AG04450 (cell line): ENCODE measurements at places on chromosomes 16 and 17.

GRCh38 chr17:59505610-59506276 is 59.7 kb upstream of the DHX40 start:
- no peak for DNase-seq

- DNase-seq: no peak
These were observed 9.2 kb downstream of the RGS11 start for GRCh38 chr16:266258-267164.

GRCh38 chr16:76583466-76583865 is 306.3 kb downstream of the CNTNAP4 start:
- DNase-seq: no peak

DNA sequence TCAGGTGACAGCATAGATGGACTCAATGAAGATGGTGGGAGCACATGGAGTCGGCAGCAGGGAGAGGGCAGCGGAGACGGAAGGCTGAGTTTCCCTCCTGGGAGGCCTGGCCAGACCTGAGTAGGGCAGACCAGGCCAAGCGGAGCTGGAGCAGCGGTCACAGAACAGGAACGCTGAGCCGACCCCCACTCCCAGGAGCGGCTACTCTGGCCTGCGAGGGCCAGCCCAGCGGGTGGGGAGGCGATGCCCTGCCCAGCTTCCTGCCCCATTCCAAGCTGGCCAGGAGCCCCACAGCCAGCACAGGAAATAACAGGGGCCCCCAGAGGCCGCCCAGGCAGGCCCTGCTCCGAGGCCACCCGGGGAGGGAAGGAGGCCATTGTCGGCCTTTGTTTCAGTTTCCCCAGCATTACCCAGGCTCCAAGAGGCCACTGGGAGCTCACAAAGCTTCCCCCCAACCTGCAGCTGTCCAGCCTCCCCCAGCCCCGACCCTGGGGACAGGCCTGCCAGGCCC is 79.8 kb downstream of the ZNF423 start:
- no peak for DNase-seq

GRCh38 chr17:74217037-74217730 is 3.8 kb downstream of the TTYH2 start:
- no peak for DNase-seq
